ENCODE measurements at places on chromosomes 2 and 18.
A peak's percentile ranks its signal among the peaks of the same experiment; 100 is the strongest.

- no peak for DNase-seq
Measured at GRCh38 chr2:234919711-234920110, 32.1 kb upstream of the SH3BP4 start.

DNA sequence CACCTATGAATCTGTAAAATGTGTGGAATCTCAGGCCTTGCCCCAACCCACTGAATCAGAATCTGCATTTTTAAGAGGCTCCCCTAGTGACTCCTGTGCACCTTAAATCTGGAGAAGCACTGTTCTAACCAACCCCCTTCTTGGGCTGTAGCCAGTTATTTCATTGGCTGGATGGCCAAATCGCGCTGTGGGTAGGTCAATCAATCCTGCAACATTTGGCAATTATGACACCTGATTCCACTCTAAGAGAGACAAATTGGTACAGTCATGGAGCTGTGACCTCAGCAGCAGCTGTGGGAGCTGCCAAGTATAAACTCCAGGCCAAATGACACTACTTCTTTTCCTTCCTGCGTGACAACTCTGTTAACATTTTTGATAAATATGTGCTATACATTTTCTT, 208.7 kb downstream of the CLIP4 start:
- DNase-seq: no peak

DNA sequence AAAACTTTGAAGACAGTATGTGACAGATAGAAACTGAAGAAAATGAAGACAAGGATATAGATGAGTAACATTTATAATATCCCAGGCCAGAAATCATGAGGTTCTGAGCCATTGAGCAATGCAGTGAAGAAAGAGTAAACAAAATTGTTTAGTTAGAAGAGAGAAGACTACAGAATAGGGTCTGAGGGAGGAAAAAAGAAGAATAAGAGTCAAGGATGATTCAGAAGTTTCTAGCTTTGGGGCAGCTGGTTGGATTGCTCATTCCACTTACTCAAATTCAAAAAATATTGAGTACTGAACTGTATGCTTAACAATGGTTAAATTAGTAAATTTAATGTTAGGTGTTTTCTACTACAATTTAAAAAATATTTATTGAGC, 155.0 kb upstream of the OTX1 start:
- DNase-seq: peak; percentile 23

DNA sequence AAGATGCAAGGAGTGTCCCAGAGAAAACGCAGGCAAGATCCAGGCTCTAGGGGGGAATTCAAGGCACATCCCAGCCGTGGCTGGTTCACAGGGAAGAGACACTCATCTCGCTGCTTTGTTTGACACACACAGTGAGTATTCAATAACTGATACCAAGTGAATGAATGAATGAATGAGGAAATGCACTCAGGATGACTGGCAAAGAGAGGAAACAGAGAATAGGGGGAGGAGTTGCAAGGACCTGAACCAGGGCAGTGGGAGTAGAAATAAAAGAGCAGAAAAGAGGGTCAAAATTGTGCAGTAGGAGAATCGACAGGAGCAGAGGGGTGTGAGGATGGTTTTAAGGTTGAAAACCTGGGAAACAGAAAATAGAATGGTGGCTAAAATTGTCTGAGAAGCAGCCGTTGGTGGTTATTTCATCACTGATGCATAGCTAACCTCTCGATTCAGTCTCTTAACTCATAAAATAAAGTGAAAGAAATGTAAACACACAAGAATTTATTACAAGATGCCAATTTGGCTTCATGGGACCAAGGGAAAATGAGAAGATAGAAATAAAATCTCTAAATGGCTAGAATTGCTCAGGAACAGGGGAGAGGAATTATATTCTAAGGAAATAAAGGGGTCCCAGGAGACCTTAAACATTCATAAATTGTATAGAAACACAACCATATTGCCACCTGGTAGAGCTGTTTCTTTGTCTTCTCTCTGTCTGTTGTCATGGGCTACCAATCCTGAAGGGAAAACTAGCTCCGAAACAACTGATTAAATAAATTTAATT, 63.9 kb upstream of the PHLPP1 start:
- DNase-seq: no peak

DNA sequence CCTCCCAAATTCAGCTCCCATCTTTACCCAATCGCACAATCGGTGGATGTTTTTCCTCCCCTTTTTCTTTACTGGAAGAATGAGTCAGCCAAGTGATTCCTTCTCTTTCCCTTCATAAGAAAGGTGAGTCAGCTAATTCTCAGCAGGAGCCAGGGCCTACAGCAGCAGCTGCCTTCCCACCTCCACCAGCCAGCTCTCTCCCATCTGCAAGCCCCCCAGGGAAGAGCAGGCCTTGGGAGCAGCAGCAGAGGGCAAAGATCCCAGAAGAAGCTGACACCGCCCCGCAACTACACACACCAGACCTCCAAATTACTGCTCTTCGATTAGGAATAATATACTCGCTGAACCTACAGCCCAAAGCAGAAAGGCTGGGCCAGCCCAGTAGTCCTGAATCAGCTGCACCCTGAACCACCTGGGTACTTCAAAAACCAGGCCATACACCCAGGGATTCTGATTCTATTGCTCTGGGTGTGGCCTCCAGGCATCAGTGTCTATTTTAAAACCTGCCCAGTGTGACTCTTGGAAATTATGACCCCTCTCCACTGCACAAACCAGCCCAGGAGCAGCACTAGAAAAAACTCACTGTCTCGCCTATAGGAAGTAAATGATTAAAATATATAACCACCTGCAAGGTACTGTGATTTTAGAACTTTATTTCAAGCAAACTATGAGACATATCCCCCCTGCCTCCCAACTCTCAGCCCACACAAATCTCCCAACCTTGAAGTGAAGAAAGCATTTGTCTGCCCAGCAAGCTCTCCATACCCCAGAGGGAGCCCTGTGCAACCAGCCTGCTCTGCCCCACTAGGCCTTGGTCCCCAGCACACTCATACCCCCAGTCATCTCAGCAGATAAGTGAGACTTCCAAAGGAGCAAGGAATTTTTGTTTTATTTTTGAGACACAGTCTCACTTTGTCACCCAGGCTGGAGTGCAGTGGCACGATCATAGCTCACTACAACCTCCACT, 7.3 kb downstream of the SFXN5 start:
- DNase-seq: peak; percentile 14

DNA sequence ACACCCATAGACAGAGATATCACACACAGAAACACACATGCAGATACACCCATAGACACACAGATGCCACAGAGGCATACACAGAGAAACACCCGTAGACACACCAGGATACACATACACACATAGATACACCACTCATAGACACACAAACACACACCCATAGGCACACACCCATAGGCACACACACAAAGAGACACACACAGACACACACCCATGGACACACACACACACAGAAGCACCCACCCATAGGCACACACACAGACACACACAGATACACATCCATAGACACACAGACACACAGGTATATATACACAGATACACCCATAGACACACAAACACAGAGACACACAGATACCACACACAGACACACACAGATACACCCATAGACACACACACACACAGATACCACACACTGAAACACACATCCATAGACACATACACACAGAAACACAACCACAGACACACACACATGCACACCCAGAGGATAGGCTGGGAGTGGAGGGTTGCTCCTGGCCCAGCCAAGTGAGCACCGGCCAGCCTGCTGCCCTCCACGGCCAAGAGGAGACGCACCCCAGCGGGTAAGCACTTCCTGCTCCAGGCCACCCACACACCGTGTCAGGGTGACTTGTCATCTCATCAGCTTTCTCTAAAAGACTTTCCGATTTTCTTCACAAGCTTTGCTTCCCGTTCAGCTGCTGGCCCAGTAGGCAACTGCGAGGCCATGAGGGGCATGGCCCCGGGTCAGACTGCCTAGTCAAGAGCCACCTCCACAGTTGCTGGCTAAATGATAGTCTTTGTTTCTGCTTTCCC, 14.1 kb upstream of the CNNM3 start:
- peak; percentile 60 for DNase-seq

DNA sequence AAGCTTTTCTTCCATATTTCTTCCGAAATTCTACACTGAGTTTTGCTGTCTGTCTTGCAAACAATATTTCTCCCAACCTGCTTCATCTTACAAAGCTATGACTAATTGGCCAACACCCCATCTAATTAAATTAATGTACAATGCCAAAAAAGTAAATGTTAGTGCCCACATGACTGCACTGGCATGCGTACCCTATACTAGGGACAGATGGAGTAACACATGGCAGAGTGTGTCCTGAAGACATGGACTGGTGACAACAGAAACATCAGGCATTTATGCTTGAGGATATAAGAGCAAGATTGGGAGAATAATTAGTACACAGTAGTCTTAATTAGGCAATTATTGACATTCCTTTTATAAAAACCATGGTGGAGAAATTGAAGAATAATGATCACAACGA, 66.8 kb downstream of the MREG start:
- DNase-seq: no peak

DNA sequence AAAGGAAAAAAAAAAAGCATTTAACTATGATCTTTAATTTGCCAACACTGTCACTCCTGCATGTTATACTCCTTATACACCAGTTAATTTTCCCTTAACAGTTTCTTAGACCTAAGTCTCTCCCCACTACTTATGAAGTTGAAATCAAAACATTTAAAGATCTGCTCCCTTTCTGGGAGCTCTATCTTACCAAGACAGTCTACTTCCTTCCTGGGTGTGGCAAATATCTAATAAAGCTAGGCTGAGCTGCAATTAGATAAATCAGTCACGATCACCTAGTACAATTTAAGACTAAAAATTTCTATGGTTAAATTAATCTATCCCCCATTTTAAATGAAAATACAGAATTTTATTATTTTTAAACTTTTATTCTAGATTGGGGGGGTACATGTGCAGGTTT, 33.4 kb downstream of the PUM2 start:
- no peak for DNase-seq

GRCh38 chr2:240720686-240721595, 29.3 kb downstream of the AQP12A start:
- no peak for DNase-seq

GRCh38 chr2:143730953-143731260, 601.7 kb downstream of the ARHGAP15 start:
- DNase-seq: peak; percentile 48

DNA sequence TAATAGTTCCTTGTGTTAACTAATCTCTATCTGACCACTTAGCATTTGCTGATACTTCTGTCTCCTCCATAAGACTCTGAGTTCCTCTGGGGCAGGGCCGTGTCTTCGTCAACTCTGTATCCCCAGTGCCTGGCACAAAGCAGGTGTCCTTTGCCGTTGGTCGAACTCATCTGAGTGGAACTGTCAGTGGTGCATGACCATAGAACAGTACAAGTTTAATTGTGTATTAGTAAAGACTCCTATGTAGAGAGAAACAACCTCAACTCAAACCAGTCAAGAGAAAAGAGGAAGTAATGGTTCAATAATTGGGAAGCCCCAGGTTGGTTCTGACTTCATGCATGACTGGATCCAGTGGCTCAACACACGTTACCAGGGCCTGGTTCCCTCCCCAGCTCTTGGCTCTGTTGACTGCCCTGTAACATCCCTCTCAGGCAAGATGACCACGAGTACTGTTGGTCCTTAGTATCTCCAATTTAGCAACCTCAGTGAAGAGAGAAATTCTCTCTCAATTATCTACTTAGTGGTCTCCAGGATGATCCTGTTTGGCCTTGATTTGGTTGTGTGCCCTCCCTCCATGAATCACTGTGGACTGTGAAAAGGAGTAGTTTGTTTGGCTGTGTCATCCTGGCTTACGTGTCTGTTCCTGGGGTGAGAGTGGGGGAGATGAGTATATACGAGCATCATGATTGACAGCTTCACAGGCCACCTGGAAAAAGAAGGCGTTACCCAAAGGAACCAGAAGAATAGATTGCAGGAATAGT, 58.5 kb upstream of the MSH6 start:
- peak; percentile 55 for DNase-seq

DNA sequence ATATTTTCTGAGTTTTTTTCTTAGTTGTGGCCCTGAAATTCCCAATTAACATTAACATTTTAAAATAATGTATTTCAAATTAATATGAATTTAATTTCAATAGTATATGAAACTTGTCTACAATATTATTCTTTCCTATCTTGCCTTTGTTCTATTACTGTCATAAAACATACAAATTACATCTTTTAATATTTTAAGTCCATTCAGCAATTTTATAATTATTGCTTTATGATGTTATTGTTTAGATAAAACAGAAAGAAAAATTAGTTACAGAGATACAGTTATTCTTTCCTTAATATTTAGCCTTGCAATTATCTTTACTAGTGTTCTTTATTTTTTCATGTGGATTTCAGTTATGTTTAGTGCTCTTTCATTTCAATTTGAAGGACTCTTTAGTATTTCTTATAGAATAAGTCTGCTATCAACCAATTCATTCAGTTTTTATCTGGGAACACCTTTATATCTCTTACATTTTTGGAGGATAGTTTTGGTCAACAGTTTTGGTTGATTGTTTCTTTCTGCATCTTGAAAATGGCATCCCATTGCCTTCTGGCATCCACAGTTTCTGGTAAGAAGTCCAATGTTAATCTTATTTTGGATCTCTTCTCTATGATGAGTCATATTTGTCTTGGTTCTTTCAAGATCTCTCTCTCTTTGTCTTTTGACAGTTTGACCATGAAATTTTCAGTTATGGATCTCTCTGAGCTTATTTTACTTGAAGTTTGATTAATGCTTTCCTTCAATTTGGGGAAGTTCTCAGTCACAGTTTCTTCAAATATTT, 76.9 kb upstream of the CHST9 start:
- no peak for DNase-seq

GRCh38 chr2:73368781-73369180, 16.9 kb upstream of the ALMS1 start:
- no peak for DNase-seq

GRCh38 chr2:30326497-30326896, 95.2 kb downstream of the LBH start:
- no peak for DNase-seq

DNA sequence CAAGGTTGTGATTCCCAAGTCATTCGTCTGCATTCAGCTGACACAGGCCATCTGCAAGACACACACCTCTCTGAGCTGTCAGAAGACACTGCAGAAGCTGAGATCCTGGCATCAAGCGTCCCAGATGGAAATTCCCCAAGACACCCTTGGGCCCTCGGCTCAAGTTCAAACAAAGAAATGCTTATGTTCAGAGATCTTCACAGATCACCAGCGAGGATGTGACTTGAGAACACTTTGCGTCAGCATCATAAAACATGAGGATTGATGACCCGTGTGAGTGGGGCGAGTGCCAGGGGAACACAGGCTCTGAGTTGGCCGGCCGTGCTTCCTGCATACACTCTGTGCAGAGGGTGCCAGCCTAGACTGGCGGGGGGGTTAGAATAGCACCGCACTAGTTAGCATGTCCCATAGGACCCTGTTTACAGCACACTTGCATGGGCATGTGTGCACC, 36.8 kb downstream of the KCNIP3 start:
- no peak for DNase-seq

GRCh38 chr2:217316743-217317142, 456.9 kb upstream of the TNP1 start:
- peak; percentile 75 for DNase-seq

All from suppressor macrophage treated with lipopolysaccharide for 4 hours (primary cell).